ENCODE measurements at places on chromosomes 6 and 20.

DNA sequence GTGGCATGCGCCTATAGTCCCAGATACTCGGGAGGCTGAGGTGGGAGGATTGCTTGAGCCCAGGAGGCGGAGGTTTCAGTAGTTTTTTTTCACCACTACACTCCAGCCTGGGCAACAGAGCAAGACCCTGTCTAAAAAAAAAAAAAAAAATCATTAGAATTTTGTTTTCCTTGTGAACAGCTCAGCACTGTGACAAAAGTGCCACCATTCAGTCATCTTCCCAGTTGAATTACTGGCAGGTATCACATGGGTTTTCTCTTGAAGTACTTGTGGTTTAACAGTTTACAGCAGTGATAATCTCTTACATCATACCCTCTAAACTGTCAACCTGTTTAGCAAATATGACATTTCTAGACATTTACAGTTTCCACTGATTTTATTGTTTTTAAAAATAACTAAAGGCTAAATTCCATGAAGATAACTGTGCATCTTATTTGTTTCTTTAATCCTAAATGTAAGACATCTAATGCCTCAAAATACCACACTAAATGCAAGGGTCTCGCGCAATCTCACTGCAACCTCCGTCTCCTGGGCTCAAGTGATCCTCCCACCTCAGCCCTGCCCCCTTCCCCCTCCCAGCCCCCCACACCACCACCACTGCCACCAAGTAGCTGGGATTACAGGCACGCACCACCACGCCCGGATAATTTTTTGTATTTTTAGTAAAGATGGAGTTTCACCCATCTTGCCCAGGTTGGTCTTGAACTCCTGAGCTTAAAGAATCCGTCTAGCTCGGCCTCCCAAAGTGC, 7.0 kb downstream of the TRPC4AP start:
- no peak for DNase-seq

DNA sequence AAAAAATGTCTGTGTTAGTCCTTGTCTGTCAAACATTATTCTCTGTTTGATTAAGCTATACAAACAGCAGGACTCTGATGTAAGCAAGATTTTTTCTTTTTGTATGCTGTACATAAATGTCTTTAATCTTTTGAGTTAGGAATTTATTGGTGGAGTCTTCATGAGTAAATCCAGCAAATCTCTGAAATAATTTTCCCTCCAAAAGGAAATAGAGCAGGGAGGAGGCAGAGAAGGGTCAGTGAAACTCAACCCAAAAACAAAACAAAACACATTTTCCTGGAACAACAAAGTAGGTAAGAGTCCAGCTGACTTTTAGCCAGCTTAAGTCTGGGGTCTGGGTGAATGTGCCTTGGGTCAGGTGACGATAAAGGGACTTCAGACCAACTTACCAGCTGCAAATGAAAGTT, 113.7 kb downstream of the FOXA2 start:
- no peak for DNase-seq

- no peak for DNase-seq
Measured at GRCh38 chr6:122048570-122048969, 350.9 kb upstream of the HSF2 start.

GRCh38 chr6:1363729-1364572, 25.4 kb upstream of the FOXF2 start:
- DNase-seq, result no peak

GRCh38 chr20:43528258-43528875, 20.9 kb downstream of the L3MBTL1 start:
- DNase-seq, result no peak

GRCh38 chr6:146433881-146434731, 109.5 kb upstream of the RAB32 start:
- no peak for DNase-seq
